ENCODE measurements at places on chromosomes 3 and 15.

GRCh38 chr3:195818301-195818700, 6.6 kb upstream of the MUC4 start:
- no peak for DNase-seq

- no peak for DNase-seq
Measured at GRCh38 chr3:14858105-14858504, 39.3 kb downstream of the FGD5 start.

DNA sequence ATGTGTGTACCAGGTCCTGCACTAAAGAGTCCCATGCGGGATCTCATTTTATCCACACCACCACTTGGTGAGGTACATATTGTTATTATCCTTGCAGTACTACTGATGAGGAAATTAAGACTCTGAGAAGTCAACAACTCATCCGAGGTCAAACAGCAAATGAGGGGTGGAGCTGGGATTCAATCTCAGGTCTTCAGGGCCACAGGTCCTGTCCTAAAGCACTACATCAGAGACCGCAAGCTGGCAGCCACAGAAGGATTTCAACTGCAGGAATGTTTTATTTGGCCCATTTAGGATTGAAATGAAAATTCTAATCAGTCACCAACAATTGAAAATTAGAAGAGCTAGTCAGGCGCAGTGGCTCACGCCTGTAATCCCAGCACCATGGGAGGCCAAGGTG, 131.4 kb downstream of the ADAMTS17 start:
- DNase-seq, result no peak

GRCh38 chr3:124829819-124830554, 57.2 kb downstream of the ITGB5 start:
- no peak for DNase-seq

DNA sequence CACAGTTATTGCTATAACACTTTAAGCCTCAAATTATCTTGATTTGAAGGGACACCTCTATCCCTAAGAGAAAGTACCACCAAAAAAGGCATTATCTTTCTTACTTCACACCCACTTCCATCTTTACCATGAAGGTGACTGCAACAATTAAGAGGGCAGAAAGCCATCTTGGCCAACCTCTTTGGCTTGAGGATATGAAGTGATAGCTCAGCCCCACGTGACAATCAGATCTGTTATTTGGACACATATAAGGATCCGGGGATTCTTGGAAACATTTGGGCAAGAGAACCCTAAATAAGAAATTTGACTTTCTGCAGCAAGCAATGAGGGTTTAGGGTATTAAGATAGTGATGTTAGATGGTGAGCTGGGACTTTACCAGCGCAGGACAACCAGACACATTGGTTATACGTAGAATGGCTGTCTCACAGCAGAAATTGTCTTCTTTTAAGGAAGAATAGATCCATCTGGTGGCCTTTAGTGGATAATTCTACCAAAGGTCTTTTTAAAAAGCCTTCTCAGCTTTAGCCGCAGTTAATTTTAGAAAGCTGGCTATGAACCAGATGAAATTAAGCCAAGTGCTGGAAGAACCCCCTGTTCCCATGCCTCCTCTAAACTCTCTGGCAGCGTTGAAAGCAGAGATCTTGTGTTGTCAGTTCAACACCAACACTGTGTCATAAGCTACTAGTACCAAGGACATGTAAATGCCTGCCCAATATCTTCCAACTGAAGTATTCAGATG, 12.3 kb downstream of the HCLS1 start:
- DNase-seq, result no peak

GRCh38 chr3:19543212-19543841, 390.7 kb downstream of the EFHB start:
- DNase-seq, result peak; percentile 7

DNA sequence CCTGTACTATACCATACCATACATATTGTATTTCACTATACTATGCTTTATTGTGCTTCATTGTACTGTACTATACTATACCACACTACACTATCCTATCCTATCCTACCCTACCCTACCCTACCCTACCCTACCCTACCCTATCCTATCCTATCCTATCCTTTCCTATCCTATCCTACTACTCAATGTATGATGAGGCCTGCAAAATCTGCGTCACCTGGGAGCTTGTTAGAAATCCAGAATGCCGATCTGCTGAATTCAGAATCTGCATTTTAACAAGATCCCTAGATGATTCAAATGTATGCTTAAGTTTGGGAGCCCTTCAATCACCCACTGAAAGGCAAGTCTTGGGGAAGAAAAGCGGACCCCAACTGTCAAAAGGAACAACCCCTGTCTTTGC, 45.4 kb upstream of the CAPN7 start:
- DNase-seq, result no peak

GRCh38 chr3:139537795-139538621, 1.5 kb downstream of the RBP1 start:
- DNase-seq, result no peak

GRCh38 chr3:167859610-167860009, 124.1 kb downstream of the SERPINI1 start:
- DNase-seq, result no peak

DNA sequence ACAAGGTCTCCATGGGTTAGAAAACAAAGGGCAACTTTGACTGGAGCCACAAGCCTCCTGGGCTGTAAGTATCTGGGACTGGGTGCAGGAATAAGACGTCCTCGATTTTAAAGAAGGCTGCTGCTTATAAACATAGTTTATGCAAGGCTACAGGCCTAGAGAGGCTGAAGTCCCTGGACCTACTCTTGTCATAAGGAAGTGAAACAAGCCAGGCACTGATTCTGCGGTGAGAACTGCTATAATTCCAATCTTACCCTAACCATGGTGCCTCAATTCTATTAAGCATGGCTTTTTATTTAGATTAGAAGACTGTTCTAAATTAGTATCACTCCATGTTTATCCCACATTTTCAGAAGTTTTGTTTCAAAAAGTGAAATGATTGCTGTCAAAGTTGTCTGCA, 777.6 kb downstream of the PLOD2 start:
- no peak for DNase-seq

- DNase-seq, result no peak
Measured at GRCh38 chr3:15932348-15933300, 134.8 kb upstream of the ANKRD28 start.

- DNase-seq, result no peak
Measured at GRCh38 chr3:100060685-100061484, 53.4 kb downstream of the FILIP1L start.

- DNase-seq, result no peak
Measured at GRCh38 chr3:38626171-38626570, 23.3 kb downstream of the SCN5A start.

DNA sequence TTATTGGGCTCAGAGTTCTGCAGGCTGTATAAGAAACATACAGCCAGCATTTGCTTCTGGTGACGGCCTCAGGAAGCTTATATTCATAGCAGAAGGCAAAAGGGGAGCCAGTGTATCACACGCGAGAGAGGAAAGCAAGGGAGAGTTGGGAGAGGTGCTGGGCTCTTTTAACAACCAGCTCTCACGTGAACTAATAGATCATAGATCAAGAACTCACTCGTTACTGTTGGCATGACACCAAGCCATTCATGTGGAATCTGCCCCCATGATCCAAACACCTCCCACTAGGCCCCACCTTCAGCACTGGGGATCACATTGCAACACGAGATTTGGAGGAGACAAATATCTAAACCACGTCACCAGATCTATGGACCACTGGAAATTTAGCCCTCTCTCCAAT, 70.2 kb downstream of the TIPARP start:
- no peak for DNase-seq

DNA sequence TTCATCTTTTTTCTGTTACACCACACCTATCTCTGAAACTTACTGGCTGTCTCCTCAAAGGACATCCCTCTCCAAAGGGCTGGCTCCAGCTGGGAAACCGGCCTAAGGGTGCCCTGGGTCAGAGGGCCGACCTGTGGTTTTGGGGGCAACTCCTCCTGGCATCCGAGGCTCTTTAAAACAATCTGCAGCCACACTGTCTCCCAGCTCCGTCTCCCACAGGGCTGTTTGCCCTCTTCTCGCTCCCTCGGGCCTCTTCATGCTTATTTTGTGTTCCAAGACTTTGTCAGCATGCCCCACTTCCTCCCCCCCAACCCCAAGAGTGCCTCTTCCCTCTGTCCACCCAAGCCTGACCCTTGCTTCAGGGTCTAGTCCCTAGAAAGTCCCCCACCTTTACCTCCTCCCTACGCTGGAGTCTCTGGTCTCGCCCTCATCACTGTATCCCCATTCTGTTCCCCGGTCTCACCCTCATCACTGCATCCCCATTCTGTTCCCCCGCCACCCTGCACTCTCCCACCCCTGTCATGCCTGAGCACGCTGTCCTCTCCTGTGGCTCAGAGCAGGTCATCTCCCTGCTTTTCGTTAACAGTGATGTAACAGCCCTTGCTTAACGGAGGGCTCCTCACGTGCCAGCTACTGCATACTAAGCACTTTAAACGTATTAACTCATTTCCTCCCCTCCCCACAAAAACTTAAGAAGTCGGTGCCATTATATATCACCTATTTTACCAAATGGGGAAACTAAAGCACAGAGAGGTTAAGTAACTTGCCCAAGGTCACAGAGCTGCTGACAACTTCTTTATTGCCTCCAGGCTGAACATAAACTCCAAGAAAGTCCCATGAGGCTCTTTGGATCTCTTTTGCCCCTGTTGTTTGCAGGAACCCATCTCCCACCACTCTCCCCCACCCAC, 1.1 kb upstream of the CSK start:
- DNase-seq, result no peak

GRCh38 chr3:8743021-8743601, 9.5 kb downstream of the CAV3 start:
- no peak for DNase-seq

DNA sequence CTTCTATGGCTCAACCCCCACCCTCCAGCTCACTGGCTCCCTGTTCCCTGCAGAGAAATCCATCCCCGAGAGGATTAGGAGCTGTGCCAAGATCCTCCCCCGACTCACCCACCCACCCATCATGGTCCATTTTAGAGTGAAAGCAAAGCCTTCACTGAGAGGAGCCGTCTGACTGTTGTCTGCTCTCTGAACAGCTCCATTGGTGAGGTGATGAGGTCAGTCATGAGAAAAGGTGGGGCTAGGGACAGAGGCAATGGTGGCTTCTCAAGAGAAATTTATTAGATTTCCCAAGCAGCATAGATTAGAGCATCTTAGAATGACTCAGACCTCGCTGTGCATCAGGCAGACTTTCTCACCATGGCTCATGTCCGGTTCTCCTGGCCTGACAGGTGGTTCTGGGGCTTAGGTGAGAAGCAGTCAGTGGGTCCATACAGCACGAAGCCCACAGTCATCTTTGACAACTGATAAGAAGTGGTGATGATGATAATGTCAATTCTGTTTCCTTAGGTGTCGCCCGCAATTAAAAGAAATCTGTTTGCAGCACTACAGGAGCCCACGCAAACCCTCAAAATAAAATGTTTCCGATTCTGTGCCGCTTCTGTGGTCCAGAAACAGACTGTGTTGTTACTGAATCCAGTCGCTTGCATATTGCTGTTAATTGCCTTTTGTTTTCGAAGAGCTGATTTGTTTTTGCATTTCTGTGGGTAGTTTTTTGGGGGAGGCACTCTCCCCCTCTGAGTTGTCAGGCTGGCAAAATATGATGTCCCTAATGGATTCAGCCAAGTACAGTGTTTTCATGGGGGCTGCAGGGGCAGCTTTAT, 24.8 kb upstream of the RHO start:
- DNase-seq, result no peak

- DNase-seq, result no peak
Measured at GRCh38 chr3:81674690-81675089, 86.8 kb downstream of the GBE1 start.

DNA sequence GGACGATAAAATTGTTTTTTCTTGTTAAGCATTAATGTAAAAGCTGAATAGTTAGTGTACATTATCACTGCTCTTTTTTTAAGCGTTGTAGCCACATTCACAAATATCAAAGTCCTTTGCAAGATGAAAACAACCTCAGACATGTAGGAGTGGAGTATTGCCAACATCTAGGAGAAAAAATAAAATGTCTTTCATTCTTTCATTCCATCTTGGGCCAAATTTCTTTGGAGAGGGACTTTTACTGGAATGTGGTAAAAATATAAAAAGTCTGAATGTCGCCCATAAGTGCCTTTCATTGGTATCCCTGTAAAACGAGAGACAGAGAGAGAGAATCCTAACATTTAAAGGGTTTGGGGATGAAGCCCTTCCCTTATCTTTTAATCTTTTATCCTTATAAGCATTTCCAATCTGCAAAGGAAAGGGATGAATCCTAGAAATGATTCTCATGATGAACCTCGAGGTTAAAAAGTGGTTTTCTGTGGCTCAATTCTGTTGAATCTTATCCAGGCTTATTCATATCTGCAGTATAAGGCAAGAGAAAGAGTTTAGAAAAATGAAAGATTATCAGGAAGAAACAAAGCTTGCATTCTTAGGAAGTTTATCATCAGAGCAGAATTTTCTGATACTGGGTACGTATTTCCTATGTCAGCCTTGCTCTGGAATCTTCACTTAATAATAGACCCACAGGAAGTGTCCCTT, 1031.7 kb downstream of the MCTP2 start:
- no peak for DNase-seq

- DNase-seq, result no peak
Measured at GRCh38 chr3:72109327-72110259, 324.6 kb upstream of the PROK2 start.

DNA sequence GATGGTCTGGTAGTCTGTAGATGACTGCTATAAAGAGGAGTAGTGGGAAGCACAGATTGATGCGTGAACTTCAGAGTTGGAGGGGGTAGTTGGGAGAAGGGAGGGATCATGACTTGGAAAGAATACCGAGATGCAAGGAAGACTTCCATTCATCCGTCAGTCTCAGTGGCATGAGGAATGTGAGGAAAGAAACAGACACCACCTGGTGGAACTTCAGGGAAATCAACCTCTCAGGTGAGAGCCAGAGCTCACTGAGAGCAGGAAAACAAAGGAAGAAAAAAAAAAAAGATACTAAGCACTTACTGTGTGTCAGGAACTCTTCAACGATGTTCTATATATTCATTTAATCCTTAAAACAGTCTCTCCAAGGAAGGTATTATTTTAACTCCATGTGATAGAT, 172.4 kb downstream of the OXSM start:
- DNase-seq, result no peak

DNA sequence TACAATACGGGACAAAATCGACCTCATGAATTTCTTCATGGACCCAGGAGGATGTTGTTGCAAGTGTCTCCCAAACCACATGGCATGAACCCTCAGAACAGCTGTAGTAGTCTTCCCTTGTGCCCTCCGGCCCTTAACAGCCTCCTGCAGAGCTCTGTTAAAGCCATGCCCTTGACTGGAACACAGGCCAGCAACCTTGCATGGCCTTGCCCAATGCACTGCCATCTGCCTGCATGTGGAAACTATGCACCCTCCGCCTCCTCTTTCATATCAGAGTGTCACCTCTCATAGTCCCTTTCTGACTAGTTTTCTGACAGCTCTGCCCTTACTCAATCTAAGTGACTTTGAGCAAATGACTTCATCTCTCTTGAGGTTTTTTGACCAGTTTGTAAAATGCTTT, 39.4 kb upstream of the TRIM71 start:
- DNase-seq, result no peak

- no peak for DNase-seq
Measured at GRCh38 chr3:61964566-61964965, 403.2 kb downstream of the PTPRG start.

GRCh38 chr3:132283440-132283839, 33.8 kb upstream of the ACP3 start:
- peak; percentile 28 for DNase-seq

GRCh38 chr15:85429522-85429921, 49.1 kb downstream of the AKAP13 start:
- no peak for DNase-seq
